ENCODE measurements at places on chromosomes 2 and 18.
A peak's percentile ranks its signal among the peaks of the same experiment; 100 is the strongest.

DNA sequence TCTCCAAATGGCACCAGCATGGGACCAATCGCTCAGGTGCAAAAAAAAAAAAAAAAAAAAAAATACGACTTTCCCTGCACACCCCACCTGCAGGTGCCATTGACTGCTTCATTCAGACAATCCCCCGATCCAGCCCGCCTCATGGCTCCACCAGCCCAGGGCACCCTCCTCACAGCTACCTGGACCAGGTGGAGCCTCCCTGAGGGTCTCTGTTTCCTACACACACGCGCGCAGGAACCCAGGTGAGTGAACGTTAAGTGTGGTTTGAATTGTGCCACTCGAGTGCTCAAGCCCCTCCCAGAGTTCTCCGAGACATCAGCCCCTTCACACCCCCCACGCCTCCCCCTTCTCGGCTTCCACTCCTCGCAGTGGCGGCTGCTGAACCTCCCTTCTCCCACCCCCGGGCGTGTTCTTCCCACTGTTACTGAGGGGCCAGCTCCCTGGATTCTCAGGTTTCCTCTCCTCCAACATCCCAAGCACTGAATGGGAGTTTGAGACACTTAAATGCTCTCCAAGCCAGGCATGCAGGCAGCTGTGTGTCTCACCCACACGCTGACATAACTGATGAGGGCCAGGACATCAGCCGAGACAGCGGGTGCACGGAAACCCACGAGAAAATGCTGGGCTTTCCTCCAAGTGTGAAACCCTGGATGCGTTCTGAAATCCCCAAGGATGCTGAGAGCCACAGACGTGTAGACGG, 88.8 kb upstream of the SNTG2 start:
- no peak for DNase-seq

DNA sequence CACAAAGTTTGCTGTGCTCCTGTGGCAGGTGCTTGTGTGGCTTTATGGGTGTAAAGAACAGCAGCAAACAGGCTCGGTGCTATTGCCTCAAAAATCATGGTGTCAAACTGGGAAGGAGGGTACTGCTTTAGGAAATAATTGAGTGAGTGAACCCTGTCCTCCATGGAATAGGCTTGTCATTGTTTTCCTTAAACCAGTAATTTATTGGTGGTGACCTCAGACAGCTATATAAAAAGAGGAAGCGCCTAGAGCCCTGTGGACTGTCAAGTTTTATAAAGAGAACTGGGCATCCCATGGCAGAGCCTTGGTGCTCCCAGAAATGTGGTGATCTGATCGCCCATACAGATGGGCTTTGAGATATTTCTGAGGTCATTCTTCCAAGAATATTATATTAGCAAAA, 4.7 kb upstream of the CXCR4 start:
- DNase-seq = no peak

GRCh38 chr2:198042189-198042588, 237.8 kb downstream of the PLCL1 start:
- no peak for DNase-seq

DNA sequence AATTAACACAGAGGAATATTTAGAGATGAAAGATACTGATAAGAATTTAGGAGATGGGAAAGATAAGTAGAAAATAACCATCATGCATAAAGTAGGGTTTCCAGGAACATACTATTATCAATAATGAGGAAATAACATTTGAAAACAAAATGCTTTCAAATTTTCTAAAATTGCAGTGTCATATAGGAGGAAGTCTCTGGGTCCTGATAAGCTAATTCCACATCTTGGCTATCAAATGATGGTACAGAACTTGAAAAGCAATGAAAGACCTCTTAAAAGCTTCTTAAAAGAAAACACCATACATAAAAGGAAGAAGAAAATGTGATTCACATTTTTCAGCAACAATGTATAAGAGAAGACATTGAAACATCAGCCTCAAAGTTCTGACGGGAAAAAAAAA, 1024.8 kb downstream of the TSN start:
- DNase-seq = no peak

GRCh38 chr2:129903586-129904425, 75.7 kb upstream of the RAB6C start:
- no peak for DNase-seq

DNA sequence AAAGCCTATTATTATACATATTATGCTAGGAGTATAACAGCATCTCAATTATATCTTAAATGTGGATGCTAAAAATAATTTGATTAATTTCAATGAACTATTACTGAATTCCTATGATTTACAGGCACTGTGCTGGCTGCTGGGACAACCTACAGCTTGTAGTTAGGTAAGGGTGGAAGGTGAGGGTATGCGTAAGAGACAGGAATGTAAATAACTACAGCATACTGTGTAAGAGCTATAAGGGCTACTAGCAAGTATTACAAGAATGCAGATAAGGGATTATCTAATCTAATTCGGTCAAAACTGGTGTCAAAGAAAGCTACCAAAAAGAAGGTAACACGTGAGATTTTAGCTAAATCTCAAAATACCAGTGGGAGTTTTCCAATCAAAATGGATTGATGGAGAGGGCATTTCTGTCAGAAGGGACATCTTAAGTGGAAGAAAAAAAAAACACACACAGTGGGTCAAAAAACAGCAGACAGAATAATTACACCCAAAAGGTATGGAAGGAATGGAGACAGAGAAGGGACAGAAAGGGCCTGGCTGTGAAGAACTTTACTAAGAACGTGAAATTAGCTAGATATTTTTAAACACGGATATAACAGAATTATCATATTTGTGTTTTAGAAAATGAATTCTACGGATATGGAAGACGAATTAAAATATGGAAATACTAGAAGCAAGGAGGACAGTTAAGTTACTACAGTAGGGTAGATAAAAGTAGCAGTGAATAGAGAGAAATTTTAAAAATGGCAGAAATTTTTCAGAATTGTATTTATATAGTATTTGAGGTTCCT, 47.1 kb downstream of the STRN start:
- no peak for DNase-seq

DNA sequence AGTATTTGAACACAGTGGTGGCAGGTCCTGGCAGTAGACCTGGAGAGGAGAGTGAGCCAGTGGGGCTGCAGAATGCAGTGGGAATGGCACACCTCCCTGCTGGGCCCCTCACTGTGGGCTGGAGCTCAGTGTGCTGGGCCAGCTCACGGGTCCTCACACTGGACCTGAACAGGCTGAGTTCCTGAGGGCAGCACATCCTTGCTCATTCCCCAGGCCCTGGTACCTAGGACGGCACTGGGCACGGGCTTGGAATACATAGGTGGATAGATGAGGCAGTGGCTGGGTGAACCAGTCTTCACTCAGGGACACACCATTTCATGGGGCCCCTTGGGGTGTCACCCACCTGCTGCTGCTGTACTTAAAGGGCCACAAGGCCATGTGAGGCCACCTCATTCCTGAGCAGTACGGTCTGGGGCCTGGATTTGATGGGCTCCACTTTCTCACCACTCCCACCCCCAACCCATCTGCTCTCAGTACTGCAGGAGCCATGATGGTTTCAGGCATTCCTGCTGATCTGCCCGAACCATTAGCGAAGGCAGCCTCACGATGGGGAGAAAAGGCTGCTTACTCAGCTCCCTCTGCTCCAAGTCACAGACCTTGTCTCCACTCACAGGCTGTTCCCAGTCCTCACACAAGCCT, 4.2 kb downstream of the TMEM177 start:
- no peak for DNase-seq

DNA sequence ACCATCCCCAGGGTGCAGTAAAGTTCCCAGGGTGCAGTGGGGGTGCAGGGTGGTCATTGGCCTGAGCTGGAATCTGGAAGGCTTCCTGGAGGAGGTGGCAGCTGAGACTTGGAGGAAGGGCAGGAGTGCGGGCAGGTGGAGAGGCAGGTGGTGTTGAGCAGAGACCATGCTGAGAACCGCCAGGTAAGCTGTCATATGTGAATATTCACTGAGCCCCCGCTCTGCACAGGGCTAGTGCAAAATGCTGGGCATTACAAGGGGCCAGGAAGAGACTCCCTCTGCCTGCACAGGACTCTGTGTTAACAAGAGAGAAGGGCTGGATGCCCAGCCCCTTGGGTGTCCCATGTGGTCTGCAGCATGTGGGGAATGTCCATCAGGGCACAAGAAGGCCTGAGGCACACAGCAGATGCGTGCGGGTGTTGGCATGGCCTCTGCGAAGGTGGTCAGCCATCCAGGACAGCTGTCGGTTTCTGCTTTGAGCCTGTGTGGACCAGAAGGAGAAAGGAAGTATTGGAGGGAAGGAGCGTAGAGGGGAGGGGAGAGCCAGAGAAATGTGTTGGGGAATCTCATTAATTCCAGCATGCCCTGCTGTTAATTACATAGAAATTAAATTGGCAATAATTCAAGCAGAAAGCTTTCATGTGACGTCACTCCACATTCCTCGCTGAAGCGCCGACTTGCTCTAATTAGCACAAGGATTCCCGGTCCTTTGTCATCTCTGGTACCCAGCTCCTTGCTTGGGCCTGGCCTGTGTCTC, 62.8 kb upstream of the OTOS start:
- no peak for DNase-seq

DNA sequence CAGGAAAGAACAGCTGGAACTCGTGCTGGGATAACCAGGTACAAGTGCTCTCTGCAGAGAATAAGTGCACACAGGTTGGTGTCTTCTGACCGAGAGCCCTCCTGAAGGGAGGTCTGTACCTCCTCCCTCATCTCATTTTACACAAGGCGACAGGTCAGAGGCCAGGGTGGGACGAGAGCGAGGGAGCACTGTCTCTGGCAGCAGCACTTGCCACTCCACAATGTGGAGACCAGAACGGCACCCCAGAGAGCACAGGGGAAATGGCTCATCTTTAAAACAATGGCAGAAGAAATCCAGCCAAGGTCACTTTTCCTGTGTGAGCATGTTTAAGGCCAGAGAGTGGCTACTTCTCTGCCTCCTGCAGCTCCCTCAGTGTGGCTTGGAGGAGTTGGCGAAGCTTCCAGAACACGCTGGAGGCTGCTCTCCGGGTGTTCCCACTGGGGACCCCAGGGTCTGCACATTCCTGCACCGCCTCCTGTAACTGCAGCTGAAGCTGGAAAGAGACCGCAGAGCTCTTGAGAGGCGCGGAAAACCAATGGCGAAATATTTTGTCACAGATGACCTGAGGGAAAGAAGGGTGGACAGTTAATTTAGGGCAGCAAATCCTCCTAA, 20.8 kb downstream of the DIPK1C start:
- DNase-seq = no peak

DNA sequence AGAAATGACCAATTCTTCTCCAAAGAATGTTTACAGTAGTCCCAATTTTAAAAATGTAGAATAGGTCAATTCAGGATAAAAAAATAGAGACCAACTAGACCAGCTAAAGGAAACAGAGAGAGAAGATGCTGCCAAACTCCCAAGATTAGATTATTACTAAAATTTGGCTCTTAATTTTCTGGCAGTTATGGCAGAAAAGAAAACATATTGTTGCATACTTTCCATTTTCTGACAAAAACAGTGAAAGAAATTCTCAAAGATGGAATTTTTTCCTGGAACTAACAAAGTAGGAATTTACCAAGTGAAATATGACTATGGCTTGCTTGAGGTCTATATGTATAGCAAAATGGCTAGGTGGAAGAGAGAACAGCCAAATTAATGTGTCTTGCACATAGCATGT, 138.3 kb upstream of the STK17B start:
- DNase-seq = no peak

DNA sequence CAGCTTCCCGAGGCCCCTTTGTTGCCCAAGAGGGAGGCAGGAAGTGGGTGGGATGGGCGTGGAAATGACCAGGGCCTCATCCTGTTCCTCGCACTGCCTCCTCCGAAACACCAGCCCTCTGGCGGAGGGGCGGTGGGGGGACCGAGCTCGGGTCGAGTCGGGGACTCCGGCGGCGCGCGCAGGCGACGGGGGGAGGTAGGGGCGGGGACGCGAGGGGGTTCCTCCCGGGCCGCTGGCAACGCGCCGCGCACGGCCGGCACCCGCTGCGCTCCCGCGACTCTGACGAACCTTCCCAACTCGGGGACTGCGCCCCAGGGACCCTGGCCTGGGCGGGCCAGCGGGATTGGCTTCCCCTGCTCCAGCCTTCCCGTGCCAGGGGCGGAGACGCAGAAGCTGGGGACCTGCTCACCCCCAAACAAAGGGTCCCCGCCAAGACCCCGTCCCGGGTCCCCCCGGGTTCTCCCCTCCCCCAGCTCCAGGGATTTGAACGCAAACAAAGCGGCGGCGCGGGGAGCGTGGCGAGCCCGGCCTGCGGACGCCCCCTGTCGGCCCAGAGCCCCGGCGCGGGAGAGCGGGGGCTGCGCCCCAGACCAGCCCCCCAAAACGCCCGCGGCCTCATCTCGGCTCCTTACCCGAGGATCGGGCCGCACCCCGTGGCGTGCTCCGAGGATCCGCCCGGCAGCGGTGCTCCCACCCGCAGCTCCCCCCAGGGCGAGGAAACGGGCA, 1.2 kb downstream of the SEMA4C start:
- DNase-seq = peak; percentile 69

Measured in NCI-H2081 treated with DMSO at 0.1 percent for 48 hours (cell line).